ENCODE measurements at places on chromosomes 5 and 9. TPM values are rescaled to one million over a fixed set of nuclear protein-coding genes. Genes with fewer than 3 reads are reported as not detected.

NUTM2F gene
- total RNA-seq = not detected

PCDHGB2 gene
- total RNA-seq = 3.3 TPM

TEX53 gene
- total RNA-seq = not detected

MRPL50 gene
- total RNA-seq = 16.6 TPM

TLR4 gene
- total RNA-seq = 3.7 TPM

TMED7 gene
- 40.3 TPM for total RNA-seq

ROPN1L gene
- total RNA-seq = 0.34 TPM

DMRTA1 gene
- total RNA-seq = not detected

Data from B cell (primary cell).